ENCODE measurements at places on chromosomes 2 and 18.
A peak's percentile ranks its signal among the peaks of the same experiment; 100 is the strongest.

DNA sequence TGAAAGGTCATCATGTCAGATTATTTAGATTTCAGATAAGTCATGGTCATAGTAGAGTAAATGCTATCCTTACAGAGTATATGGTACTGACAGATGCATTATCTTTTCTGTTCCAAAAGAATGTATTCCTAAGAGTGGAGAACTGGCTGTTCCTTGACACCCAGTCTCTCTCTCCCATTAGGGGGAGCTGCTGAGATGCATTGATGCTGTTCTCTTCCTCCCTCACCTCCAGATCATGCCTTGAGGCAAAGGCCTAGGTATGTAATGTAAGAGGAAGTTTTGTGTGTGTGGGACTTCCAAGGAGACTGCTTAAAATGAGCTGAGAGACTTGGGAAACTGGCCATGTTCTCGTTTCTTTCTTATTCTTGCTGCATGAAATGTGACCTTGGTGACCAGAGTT is 979.5 kb upstream of the CELF4 start:
- no peak for DNase-seq

DNA sequence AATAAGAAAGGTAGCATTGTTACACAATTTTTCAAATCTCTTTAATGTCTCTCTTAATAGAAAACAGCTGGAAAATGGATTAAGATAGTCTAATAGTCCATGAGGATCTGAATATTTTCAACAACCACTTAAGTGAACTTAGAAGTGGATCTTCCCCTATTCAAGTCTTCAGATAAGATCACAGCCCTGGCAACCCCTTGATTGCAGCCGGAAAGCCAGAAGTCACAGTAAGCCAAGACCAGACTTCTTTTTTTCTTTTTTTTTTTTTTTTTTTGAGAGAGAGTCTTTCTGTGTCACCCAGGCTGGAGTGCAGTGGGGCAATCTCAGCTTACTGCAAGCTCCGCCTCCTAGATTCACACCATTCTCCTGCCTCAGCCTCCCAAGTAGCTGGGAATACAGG is 18.6 kb upstream of the ZC3H15 start:
- DNase-seq, result no peak

GRCh38 chr18:48152549-48152948 is 222.1 kb upstream of the SMAD2 start:
- no peak for DNase-seq

GRCh38 chr18:616380-616995 is 19.7 kb downstream of the CLUL1 start:
- DNase-seq, result peak; percentile 59

DNA sequence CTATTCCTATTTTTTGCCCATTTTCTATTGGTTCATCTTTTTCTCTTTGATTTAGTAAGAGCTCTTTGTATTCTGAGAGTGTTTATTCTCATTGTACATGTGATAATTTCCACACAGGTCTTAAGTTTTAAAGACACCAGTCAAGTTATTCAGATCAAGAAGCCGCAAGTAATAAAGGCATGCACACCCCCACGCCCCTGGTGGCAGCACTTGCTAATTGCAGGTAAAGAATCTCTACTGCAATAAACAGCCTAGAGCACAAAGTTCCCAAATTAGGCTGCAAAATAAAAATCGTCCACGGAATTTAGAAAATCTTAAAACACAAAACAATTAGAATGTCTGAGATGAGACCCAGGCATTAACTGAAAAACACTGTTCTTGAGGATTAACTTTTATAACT is 45.2 kb downstream of the ST3GAL5 start:
- no peak for DNase-seq

GRCh38 chr2:151189125-151189524 is 72.5 kb downstream of the RBM43 start:
- no peak for DNase-seq

DNA sequence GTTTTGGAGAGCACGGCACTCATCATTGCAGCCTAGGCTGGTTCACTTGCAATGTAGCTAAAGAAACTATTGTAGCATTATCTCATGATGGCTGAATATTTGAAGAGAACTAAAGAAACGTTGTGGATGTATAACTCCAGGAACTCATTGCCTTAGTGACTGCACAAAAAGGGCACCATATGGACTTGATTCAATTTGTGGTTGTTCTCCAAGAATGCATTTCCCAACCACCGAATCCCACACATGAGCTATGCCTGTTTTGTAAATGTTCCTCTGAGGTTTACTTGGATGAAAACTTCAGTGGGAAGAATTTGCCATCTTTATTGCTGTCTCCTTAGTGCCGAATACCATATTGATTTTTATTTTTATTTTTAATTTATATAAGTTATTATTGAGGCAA is 43.5 kb downstream of the DOK6 start:
- DNase-seq, result no peak

GRCh38 chr2:230441227-230441897 is 25.4 kb downstream of the SP100 start:
- no peak for DNase-seq

- no peak for DNase-seq
Observed at GRCh38 chr18:76764291-76764901, 58.0 kb upstream of the ZNF236 start.

- DNase-seq, result no peak
Observed at GRCh38 chr2:122157158-122157557, 401.7 kb downstream of the TSN start.

GRCh38 chr2:55010149-55010591 is 40.1 kb downstream of the RTN4 start:
- DNase-seq, result peak; percentile 70

DNA sequence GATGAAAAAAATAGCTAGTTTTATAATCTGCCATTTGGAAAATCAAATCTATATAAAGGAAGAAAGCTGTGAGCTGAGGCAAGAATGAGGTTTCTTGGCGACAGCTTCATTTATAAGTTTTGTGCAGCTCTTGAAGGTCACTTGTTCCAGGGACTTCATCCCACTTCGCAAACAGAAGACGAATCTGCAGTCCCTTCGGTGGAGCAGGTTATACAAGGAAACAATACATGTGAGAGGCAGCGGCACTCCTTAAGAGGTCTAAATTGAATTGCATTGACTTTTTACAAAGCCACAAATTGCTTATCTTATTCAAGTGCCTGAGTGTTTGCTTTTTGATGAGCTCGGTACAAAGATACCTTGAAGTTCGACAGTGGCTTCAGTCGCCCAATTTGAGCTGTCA is 72.2 kb downstream of the C1QL2 start:
- no peak for DNase-seq

DNA sequence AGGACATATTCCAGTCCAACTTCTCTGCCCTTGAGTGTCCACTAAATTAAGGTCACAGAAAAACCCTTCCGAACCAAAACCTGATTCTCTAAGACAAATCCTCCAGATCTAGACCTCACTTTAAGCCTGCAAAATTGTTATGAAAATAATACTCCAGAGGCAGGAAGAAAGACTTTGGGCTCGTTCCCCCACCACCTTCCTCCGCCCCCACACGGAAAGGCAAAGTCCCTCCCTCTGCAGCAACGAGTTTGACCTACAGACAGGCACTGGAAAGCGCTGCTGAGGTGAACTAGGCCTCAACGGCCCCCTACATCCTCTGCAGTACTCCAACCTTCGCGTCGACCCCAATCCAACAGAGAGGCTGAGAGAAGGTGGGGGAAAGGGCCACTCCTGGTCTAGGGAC is 808 bp downstream of the ATP5MC3 start:
- no peak for DNase-seq

DNA sequence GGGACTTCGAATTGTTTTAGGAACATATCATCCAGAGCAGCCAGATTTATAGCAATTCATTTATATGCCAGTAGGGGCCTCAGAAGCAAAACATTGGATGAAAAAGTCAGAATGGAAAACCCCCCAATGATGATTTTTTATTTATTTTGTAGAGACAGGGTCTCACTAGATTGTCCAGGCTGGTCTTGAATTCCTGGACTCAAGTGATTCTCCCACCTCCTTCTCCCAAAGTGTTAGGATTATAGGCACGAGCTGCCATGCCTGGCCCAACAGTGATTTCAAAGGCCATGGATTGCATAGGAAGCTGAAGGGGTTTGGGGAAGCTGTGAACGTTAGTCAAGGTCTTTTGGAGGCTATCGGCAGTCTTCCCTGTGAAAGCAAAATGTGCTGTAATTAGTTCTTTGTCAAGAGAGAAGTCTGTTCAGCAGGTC is 21.9 kb upstream of the MCFD2 start:
- no peak for DNase-seq

DNA sequence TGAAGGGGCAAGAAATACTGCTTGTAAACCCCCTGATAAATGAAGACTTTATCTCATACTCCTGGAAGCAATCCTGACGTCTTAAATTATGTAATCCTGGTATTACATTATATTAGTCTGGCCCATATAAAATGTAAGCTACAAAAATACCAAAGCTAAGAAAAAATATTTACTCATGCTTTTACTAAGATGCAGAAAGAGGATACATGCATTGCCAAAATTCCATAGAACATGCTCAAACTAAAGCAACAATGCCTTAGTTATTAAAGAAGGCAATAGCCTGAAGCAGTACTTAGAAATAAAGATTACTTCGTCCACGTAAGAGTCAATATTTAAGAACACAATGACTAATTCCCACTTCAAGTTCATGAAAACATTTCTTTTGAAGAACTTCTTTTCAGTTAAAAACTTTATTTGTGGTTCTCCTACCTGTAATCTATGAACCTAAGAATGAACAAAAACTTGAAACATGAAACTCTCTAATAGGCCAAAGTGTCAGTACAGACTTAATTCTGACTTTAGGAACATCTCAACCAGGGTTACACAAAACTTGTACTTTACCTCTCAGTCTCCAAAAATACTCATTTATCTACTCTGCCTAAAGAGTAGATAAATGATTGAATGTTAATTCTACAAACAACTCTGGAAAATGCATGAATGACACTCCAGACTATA is 117.3 kb downstream of the THADA start:
- no peak for DNase-seq

- DNase-seq, result no peak
Observed at GRCh38 chr2:118190474-118190873, 102.2 kb downstream of the INSIG2 start.

DNA sequence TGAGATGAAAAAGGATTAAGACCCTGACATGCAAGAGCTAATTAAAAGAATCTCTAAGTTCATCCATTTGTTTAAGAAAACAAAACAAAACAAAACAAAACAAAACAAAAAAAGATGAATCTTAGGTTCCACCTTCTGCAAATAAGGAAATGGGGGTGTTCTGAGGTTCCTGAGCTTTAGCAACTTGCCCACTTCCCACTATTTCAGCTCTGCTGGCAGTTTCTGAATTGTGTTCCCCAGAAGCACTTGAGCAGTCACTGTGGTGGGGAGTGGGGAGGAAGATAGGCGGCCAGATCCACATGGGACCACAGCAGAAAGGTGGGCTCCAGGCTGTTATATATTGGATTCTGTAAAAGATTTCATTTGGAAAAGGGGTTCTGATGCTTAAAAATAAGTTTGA is 20.3 kb downstream of the INO80C start:
- no peak for DNase-seq

DNA sequence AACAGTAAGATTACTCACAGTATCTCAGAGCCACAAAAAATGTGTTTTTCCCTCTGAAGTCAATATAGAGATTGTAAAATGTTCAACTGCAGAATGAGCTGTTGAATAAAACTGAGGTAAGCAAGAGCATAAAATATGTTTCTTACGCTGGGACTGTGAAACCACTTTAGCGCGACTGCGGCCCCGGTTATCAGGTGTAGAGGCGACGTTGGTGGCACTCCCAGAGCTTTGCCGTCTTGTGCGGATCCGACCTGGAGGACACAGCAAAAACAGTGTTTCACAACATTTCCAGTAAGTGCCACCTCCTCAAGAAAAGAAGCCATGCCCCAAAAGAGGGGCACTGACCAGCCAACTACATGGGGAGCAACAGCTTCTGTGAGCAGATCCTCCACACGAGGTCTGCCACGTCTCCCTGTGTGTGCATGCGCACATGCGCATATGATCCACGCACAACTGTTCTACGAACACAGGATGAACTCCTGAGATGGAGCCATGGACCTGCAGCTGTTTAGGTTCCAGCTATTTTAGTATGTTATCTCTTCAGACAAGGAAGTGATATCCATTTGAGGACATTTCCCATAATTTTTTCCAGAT is 100.7 kb upstream of the RNU4ATAC start:
- no peak for DNase-seq

DNA sequence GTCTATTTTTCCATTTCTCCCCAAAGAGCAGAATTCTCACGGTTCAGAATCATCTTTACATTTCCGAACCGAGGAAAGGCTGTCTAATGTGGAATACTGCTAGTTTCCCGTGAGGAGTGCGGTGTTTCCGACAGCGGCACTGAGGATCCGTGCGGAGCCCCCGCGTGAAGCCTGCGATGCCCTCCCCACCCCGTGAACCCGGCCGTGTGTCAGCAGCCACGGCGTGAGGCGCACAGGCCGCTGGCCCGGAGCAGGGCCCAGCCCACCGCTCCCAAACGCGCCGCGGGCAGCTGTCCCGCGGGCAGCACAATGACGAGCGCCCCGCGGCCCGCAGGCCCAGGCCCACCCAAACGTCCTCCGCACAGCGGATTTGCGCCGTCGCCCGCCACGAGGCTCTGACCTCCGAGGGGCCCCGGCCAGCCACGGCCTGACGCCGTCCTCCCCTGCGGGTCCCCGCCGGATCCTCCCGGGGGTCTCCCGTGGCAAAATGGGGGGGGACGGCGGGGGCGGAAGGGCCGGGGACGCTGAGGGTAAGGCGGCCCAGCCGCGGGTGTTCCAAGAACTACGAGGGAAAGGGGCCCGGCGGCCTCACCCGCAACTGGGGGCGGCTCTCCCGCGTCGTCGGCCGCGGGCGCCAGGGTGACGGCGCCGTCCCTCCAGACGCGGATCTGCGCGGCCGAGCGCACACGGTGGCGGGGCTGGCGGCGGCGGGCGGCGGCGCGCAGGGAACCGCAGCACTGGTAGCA is 796 bp downstream of the SPIRE1 start:
- no peak for DNase-seq

DNA sequence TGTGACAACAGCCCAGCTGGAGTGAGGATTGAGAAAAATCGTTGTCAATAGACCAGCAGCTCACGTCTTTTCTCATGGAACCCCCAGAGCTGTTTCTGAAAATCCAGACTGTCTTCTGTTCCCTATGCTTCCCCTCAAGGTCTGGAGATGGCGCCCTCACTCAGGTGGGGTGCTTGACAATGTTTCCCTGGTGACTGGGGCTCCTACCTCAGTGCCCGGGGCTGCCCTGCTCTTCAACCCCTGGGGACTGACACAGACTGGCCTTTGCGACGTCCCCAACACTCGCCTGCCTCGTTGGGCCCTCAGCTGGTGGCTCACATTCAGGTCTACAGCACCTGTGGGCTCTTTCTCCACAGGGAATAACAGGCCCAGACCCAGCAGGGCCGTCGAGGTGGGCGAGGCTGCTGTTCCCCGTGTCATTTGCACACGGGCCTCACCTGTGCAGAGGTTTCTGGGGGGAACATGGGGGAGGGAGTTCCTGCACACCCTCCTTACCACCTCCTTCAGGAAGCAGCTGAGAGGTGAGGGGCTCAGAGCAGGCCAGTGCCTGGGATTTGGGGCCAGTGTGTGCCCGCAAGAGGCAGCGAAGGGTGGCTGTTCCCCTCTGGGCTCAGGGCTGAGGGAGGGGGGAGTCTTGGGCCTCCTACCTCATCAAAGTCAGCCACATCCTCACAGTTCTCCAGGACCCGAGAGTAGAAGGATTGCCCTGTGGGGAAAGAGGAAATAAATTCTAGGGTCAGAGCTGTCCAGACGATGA is 59.3 kb upstream of the OTOF start:
- no peak for DNase-seq

GRCh38 chr2:70671092-70671675 is 96.8 kb downstream of the ADD2 start:
- DNase-seq, result no peak

GRCh38 chr18:57743008-57743407 is 60.1 kb downstream of the ATP8B1 start:
- DNase-seq, result no peak

- DNase-seq, result no peak
Observed at GRCh38 chr2:71348302-71348701, 16.7 kb downstream of the ZNF638 start.

GRCh38 chr2:54657664-54658083 is 65.8 kb upstream of the EML6 start:
- no peak for DNase-seq
